ENCODE measurements at places on chromosomes 7 and 10.

DNA sequence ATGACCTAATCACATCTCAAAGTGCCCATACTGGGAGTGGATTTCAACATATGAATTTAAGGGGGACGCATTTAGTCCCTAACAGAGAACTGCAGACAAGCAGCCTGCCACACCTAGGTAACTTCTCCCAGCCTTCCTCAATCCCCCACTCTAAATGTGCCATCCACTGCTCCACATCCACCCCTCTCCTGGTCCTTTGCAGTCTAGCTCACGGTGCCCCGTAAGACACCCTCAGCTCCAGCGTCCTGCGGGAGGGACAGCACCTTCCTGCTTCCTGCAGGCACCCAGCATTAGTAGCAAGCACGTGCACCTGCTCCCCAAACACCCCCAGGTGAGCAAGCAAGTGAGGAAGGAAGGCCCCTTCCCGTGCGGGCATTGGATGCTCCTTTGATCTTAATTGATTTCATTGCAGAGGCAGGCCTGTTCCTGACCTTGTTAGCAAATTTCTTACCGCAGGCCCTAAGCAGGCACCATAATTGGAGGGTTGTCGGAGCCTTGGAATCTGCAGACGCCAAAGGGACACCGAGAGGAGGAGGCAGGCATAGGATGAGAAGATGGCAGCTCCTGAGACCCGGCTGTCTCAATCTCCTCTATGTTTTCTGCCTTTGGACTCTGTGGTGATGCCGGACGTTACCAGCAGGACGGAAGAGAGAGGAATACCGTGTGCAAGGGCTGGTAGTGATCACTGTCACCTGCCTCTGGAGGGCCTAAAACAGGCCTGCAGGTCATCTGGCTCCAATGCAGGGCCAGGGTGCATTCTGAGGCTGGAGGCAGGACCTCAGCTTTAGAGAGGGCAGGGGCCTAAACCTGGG lies 75.8 kb upstream of the CHST15 start:
- no peak for DNase-seq

GRCh38 chr10:30556189-30556588 lies 73.4 kb downstream of the LYZL2 start:
- no peak for DNase-seq

DNA sequence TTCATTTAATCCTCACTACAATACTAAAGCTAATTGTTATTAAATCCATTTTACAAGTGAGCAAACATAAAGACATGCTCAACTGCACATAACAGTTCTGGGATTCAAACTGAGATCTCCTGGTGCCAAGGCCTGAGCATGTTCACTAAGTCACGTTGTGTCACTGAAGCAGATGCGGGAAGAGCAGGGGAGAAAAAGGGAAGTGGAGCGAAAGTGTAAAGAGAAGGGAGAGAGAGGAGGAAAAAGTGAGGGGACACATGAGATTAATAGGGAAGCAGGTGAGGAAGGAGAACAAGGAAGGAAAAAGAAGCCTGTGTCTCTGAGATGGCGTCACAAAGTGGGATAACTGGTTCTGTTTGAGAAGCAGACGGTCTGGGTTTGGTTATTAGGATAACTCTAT lies 38.9 kb upstream of the KAT6B start:
- no peak for DNase-seq

DNA sequence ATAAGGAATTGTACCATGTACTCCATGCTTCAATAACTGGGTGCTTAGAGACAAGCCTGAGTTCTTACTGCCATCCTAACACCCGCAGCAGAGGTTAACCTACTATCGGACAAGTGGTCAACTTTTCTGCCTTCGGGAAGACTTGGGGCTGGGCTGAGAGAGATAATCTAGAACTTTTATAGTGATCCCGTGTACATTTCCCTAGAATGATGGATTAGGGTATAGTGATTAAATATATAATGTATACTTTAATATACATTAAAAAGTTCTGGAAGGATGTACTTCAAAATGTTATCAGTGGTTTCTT lies 12.2 kb upstream of the HNRNPF start:
- no peak for DNase-seq

DNA sequence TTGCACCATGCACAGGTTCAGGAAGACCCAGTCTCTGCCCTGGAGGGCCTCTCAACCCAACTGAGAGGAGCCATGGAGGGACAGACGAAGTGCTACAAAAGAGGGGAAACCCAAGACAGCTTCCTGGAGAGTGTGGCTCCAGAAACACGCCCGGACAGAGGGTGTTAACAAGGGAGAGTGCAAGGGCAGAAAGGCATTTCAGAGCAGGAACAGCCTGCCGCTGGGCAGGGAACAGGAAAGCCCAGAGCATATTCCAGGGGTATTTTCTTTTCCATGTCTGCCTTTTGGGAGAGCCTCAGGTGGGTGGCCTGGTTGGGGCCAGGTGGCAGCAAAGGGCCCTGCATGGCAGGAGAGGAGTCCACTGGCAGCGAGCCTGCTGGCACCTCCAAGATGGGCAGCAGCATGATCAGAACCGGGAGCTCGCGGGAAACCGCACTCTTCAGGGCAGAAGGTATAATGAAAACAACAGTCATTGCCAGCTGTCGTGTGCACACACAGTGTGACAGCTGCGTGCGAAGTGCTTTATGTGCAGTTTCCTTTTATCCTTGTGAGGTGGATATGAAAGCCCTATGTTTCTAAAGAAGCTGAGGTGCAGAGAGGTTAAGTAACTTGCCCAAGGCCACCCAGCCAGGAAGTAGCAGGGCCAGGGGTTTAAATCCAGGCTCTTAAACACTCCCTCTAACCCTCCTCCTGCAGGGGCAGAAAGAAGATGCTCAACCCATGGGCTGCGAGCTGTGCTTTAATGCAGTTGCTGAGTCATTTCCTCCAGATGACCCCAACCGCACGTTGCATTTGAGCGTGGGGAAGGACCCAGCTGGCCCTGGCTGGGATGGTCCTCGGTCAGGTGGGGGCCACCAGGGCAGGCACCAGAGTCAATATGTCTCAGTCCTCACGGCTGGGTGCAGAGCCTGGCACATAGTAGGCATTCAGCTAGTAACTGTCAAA lies 128.6 kb downstream of the OAT start:
- peak; percentile 83 for DNase-seq

- DNase-seq, result no peak
Observed at GRCh38 chr7:3964980-3965606, 664.0 kb downstream of the SDK1 start.

DNA sequence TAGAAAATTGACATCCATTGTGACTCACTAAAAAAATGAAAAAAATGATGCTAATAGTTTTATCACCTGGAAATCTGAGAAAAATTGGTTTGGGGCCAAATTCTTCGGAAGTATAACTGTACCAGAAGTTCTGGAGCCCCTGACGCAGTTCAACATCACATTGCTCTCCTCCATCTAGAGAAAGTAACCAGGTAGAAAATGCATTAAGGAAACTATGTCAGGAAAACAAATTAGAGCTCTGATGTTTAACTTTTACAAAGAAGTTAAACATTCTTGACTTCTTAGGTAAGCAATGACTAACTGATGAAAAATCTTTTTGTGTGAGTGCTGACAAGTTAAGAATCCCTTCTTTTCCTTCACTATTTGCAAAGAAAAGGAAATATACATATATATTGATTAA lies 61.1 kb upstream of the TMEM196 start:
- DNase-seq, result no peak

GRCh38 chr7:103685646-103686045 lies 239.6 kb upstream of the SLC26A5 start:
- no peak for DNase-seq

GRCh38 chr7:24102988-24103387 lies 181.0 kb upstream of the NPY start:
- DNase-seq, result no peak

DNA sequence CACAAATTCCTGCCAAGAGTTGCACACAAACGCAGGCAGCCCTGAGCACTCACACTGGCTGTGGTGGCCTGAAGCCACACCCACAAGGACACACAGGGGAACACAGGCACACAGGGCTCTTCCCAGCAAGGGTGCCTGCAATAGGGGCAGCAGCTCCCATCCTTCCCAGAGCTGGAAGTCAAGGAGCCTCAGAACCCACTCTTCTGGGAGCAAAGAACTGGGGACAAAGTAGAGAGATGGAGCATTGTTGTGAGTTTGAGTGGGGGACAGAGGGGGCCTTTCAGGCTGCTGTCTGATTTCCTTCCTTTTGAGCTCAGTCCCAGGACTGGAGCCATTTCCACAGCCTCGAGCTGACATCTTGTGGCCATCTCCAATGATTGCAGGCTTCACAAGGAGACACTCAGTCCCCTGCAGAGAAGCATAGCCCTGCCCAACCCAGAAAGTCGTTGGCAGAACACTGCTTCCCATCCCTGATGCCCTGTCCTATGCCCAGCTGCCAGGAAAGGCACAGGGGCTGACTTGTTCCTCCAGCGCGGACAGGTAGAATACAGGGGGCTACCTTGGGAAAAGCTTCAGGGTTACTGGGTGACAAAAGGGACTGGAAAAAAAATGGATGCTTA lies 34.4 kb upstream of the SLF2 start:
- DNase-seq, result peak; percentile 81

- DNase-seq, result no peak
Observed at GRCh38 chr10:53744176-53744575, 971.6 kb upstream of the MBL2 start.

- DNase-seq, result no peak
Observed at GRCh38 chr10:48708144-48708543, 23.5 kb downstream of the WDFY4 start.

DNA sequence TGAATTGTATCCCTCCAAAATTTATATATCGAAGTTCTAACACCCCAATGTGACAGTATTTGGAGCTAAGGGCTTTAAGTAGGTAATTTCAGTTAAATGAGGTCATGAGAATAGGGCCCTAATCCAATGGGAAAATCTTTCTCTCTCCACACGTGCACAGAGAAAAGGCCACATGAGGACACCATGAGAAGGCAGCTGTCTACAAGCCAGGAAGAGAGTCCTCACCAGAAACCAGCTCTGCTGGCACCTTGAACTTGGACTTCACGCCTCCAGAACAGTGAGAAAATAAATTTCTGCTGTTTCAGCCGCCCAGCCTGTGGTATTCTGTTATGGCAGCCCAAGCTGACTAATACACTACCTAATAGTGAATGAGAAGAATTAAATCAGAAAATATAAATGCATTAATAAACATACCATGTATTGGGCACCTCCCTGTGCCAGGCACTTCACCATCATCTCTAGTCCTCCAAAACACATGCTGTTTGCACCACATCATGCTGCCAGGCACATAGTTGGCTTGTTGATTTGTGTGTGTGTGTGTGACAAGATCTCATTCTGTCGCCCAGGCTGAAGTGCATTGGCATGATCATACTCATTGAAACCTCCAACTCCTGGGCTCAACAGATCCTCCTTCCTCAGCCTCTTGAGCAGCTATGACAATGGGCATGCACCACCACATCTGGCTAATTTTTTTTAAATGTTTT lies 9.1 kb upstream of the TOMM7 start:
- DNase-seq, result no peak

GRCh38 chr7:108059526-108059925 lies 56.6 kb upstream of the LAMB1 start:
- DNase-seq, result no peak

DNA sequence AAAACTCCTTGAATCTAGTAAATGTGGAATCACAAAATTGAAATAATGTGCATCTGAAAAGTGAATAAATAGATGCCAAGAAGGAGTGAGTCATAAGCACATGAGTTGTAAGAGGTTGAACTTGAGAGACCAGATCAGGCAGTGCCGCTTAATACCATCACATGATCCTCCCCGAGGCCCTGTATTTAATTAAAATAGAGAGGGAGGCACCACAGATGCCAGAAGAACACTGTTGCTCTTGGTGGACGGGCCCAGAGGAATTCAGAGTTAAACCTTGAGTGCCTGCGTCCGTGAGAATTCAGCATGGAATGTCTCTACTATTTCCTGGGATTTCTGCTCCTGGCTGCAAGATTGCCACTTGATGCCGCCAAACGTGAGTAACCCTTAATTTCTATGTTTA lies at the start of gene GPNMB:
Gene GPNMB, plus strand, starts transcription at position 221 of the 400 bp plus-strand sequence. Its CDS starts 83 bp downstream, at position 304.
- DNase-seq, result no peak

- no peak for DNase-seq
Observed at GRCh38 chr7:3537210-3537875, 236.3 kb downstream of the SDK1 start.

GRCh38 chr7:156577645-156578577 lies 62.7 kb upstream of the RNF32 start:
- DNase-seq, result no peak

- DNase-seq, result no peak
Observed at GRCh38 chr10:76868098-76868977, 769.3 kb downstream of the KCNMA1 start.

GRCh38 chr7:88396948-88397322 lies 90.2 kb upstream of the STEAP4 start:
- no peak for DNase-seq

DNA sequence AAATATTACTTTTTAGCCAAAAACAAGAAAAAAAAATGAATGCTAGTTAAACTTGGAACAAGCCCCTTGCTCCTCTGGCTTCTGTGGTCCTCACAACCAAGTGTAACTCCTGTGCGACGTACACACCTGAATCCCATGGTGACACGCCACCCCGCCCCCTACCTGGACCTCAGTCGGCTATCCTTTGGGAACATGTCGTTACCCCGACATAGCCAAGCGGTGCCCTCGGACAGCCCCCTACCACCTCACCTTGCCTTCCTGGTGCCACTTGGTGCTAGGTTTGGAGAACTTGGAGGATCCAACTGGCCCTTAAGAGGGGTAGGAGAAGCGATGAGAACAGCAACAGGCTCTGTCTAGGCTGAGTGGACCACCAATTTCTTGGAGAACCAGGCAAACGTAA lies 12.0 kb upstream of the SMARCD3 start:
- DNase-seq, result no peak

DNA sequence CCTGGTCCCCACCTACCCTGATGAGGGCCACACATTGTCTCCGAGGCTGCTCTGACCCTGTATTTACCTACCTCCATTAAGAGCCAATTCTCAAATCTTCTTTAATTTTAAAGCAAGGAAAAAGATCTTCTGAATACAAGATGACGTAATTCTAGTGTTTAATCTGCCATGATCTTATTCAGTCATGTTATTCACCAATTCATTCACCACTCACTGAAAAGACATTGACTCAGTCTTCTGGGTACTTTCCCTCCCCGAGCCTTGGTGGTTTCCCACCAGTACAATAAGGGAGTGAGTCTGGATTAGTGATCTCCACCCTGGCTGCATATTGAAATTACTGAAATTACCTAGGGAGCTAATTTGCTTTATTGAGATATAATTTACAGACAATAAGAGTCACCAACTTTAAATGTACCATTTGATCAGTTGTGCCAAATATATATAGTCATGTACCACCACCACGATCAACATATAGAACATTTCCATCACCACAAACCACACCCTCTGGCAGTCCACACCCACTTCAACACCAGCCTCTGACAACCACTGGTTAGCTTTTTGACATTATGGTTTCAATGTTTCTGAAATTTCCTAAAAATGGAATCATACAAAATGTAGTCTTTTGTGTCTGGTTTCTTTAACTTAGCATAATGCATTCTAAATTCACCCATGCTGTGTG lies 117.5 kb upstream of the UNC5B start:
- DNase-seq, result no peak

- DNase-seq, result no peak
Observed at GRCh38 chr10:110842326-110842904, 29.3 kb upstream of the PDCD4 start.

All from hematopoietic multipotent progenitor cell treated with erythropoietin and hydrocortisone succinate and interleukin-3 and kit ligand, for 4 days (in vitro differentiated cells).